Activated T-helper 17 cell treated with anti-CD3 and anti-CD28 coated beads, Interleukin-2, amount 50 U/mL, for 72 hours (primary cell): ENCODE measurements at places on chromosomes 1 and 21.

DNA sequence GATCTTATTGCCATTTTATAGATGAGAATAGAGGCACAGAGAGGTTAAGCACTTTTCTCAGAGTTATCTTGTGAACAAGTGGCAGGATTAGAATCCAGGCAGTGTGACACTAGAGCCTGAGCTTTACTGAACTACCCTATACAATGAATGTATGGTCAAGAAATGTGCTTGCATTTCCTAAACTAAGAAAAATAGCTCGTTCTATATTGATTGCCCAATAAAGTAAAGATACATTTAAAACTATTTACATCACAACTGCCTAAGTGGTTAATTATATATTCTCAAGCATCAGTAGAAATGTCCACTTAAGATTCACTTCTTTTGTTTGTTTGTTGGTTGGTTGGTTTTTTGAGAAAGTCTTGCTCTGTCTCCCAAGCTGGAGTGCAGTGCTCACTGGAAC is 91.6 kb downstream of the ZFYVE9 start:
- no peak for ATAC-seq

DNA sequence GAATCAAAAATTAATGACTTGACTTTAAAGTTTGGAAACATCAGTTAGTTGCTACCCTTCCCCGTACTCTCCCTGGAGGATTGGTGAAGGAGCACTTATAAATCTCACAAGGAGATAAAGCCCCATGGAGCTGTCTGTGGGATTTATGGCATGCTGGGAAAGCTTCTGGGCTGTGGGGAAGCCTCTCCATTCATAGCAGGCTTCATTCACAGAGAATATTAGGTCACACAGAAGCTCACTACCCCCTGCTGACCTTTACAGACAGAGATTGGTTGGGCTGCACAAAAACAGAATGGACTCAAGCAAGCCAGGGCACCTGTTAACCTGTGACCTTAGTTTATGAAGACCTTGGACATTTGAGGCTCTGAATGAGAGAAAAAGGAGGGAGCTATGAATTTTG is 32.1 kb downstream of the RGL1 start:
- no peak for ATAC-seq

DNA sequence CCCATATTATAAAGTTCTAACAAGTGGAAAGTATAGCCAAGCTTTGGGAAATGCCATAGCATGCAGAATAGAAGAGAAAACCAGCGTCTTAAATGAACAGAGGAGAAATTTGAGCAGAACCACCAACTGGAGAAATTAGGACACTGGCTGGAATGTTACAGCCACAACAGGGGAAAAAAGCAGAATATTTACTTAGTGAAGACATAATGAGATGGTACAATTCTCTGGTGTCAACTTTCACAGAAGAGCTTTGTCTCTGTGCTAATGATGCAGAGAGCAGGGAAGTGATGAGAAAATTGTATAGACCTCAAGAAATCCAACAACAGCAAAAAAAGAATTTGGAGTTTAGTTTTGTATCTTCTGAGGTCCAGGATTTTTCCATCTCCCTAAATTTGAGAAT is 249.7 kb downstream of the KIF26B start:
- ATAC-seq: no peak

GRCh38 chr1:35452106-35452774 is 105.0 kb downstream of the KIAA0319L start:
- ATAC-seq: no peak

DNA sequence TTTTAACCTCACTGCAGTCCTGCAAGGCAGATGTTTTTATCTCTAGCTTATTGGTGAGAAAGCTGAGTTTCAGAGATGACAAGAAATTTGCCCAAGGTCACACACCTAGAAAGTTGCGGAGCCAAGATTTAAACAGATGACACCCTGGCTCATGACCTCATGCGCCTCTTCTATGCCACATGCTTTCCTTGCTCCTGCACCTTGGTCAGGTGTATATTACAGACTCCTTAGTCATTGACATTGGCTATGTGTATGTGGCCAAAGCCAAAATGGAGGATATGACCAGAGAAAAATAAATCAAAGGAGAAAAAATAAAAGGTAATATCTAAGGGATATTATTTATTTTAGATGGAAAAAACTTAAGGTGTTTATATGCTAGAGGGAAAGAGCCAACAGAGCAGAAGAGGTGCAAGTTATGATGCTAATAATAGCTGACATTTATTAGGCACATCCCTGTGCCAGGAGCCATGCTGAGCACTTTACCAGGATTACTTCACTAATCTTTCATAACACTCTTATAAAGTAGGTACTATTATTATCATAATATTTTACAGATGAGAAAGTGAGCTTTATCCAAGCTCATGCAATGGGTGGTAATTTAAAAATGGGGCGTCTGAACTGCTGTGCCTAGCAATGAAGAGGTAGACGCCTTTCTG is 13.8 kb upstream of the MYOC start:
- no peak for ATAC-seq
